ENCODE measurements at places on chromosomes 16 and 17. TPM values are rescaled to one million over a fixed set of nuclear protein-coding genes. Genes with fewer than 3 reads are reported as not detected.
A peak's percentile ranks its signal among the peaks of the same experiment; 100 is the strongest.

DNA sequence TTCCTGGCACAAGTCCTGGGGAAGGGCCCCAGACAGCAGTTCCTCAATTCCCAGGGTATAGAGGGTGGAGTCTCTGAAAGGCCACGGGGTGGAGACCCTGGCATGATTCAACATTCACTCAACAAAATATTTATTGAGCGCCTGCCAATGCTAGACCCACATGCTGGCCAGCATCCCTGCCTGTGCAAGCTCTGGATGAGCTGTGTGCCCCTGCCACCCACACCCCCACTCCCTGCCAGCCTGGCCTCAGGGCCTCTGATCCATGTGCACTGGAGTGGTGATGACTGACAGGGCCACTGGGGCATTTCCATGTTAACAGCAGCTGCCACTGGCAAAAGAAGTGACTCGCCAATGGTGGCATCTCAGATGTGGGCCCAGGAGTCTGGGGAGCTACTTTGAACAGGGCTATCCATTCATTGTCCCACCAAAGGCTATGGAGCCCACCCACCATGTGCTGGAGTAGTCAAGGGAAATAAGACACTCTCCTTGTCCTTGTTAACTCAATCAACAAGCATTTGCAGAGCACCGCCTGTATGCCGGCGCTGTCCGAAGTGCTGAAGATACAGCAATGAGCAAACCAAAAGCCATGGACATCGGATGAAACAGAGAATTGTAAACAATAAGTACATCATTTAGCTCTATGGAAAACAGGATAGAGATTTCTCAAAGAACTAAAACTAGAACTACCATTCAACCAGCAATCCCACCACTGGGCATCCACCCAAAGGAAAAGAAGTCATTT is 3.0 kb upstream of the PRSS22 start:
- no peak for ATAC-seq

GRCh38 chr17:76539631-76540271 is at the start of gene PRCD:
PRCD (plus strand) TSS chr17:76540044; CDS start chr17:76540142, 98 bp downstream.
- ATAC-seq = no peak

GRCh38 chr17:27319541-27320221 is 25.8 kb downstream of the WSB1 start:
- peak; percentile 34 for ATAC-seq

The RPL19 gene
- total RNA-seq = 1,581 TPM

The SERPINF2 gene
- total RNA-seq = 2.7 TPM

DNA sequence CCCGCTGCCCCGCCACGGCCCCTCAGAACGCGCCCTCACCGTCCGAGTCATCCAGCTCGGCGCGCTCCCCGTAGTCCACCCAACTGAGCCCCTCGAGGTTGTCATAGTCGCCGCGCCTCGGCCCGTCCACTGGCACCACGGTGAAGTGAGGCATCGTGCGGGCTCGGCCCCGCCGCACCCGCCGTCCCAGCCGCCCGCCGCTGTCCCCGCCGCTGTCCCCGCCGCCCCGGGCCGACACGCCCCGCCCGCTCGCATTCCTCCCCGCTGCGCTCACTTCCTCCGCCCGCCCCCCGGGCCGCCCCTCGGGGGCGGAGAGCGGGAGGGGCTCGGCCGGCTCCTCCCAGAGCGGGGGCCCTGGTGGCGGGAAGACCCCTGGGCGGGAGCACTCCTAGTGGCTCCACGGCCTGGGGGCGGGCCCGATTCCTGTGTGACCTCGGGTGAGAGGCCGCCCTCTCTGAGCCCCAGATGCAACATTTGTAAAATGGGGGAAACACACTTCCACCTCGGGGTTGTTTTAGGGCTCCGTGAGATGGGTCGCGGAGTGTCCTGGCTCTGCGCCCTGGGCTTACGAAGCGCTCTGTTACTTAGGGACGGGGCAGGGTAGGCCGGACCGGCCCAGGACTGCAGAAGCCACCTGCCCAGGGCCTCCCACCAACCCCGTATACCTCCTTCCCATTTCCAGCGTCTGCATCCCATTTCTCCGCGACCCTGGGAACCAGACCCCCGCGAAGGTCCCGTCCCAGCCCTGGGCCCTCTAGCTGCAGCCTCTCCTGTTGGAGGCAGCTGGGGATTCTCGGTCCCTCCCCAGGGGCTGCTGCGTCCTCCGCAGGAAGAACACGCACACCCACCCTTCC is at the start of gene SLC12A4:
TSS of gene SLC12A4 (minus strand) at position 238 of the 854 bp plus-strand sequence. CDS start at position 154, 84 bp downstream.
- peak; percentile 81 for ATAC-seq

DNA sequence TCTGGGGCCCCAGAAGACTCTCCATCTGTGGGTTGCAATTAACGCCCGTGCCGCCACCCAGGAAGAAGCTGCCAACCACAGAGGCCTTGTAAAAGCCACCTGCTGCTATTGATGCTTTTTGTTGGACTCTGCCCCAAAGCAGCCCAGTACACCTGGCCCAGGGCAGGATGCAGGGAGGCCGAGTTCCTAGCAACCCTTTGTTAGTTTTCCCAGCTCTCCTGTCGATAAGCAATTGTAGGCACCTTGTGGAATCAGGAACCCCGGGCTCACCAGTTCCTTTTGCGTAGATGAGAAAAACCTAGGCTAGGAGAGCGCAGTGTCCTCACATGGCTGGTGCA is 103.3 kb downstream of the ABCC6 start:
- no peak for ATAC-seq

The CCDC154 gene
- total RNA-seq = 0.12 TPM

GRCh38 chr17:42766124-42766523 is 5.1 kb downstream of the RAMP2 start:
- ATAC-seq = no peak

DNA sequence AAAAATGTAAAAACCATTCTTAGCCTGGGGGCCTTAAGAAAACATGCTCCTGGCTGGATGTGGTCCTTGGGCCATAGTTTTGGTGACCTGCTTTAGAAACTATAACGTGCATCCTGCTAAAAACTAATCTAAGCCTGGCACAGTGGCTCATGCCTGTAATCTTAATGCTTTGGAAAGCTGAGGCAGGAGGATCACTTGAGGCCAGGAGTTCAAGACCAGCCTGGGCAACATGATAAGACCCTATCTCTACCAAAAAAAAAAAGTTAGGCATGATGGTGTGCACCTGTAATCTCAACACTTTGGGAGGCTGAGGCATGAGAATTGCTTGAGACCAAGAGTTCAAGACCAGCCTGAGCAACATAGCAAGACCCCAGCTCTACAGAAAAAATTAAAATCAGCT is 183.8 kb upstream of the CHMP6 start:
- ATAC-seq = no peak

- ATAC-seq = no peak
Observed at GRCh38 chr17:28189667-28190066, 129.3 kb upstream of the TMEM97 start.

The CDH15 gene
- not detected for total RNA-seq

The TP53TG3B gene
- not detected for total RNA-seq

- ATAC-seq = no peak
Observed at GRCh38 chr16:48918520-48919258, 308.7 kb upstream of the N4BP1 start.

The TEKT1 gene
- not detected for total RNA-seq

GRCh38 chr17:19386974-19387920 is at the start of gene MFAP4:
MFAP4 (minus strand) TSS chr17:19387190; CDS start chr17:19387155, 35 bp downstream.
- ATAC-seq = no peak

The SNX20 gene
- total RNA-seq = 0.76 TPM

DNA sequence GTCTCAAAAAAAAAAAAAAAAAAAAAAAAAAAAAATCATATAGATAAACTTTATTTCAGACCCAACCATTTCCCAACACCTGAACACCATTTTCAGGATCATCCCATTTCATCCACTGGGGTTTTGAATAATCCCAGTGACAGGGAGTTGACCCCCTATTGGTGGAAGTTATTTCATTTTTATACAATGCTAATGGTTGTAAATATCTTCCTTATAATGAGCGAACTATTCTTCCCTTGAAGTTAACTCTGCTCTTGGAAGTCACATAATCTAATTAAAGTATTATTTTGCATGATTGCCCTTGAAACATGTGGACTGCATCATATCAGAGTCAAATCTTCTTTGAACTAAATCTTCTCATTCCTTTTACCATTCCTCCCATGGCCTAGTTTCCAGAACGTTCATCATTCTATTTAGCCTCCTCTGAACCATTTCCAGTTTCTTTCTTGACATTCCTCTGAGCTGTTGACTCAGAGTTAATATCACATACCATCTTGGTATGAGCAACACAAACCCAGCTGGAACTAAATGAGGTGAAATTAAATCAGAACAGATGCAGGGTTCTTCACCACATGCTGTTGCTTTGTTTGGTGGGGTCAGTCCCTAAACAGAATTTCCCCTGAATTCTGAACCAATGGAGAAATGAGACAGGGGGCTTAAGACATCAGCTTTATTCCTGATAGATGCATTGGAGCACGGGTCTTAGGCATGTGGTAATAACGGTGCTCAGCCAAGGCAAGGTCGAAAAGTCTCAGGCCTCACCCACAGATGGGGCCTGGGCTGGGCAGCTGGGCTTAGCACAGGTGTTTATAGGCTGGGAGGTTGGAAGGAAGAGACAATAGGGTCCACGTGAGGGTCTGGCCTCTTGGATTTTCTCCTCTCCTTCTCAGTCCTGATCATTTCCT is 8.9 kb downstream of the HSD17B2 start:
- ATAC-seq = no peak

The CCL16 gene
- not detected for total RNA-seq

GRCh38 chr17:40019140-40019991 is 4.1 kb downstream of the CSF3 start:
- ATAC-seq = no peak

The NPIPB6 gene
- 1.00 TPM for total RNA-seq

The CNGB1 gene
- total RNA-seq = 0.32 TPM

DNA sequence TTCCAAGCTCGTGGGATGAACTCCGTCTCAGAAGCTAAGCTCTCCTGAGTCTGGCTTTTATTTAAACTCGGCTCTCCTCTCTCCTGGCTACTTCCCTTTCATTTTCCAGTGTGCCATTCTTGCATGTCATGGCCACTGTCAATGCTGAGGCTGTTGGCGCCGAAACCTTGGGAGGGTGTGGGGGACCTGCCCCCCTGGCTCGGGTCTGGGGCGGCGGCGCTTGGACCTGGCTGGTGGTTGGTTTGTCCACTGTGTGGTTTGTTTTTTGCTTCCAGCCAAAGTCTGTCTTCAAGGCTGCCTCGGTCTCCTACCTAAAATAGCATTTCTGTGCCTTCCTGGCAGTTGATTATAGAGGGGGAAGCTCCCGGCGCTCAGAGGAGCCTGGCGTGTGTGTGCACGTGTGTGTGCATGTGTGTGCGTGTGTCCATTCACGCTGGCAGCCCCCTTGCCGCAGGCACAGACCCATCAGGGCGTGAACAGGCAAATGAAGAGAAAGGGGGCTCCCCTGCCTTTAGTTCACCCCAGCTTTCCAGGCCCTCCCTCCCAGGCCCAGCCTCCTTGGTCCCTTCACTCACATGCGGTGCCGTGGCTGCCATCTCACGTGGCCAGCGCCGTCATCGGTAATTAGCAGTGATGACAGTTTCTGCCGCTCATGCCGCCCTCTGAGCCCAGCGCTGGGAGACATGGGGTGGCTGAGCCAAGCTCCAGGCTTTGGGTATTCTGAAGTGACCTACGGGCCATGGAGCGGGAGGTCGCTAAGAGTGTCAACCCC is 179.9 kb downstream of the SEC14L1 start:
- ATAC-seq = peak; percentile 13

DNA sequence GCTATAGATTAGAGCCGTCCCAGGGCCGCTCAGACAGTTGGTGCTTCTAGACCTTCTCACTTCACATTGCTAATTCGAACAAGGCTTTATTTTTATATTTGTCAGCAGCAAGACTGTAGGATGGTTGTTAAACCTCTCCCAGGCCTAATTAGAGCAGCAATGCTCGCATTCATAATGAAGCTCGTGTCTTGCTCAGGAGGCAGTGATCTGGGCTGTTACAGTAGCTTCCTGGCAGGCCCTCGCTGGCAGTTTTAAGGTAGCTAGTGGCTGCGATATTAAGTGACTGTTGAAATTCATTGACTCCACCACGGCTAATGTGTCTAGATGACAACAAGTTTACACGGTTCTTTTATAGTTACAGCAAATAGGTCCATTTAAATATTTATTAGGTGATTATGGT is 23.2 kb upstream of the ANKFN1 start:
- ATAC-seq = no peak

The ATF7IP2 gene
- total RNA-seq = 7.1 TPM

The KRT31 gene
- total RNA-seq = 4.4 TPM

- no peak for ATAC-seq
Observed at GRCh38 chr16:75379911-75380847, 53.1 kb downstream of the CFDP1 start.

Data from esophagus mucosa (tissue), 1 donor.